ENCODE measurements at places on chromosomes 11 and 22.

GRCh38 chr11:13772223-13773046, 104.0 kb downstream of the FAR1 start:
- DNase-seq, result no peak

- no peak for DNase-seq
These were observed 612 bp upstream of the BIRC2 start for GRCh38 chr11:102346456-102346747.

DNA sequence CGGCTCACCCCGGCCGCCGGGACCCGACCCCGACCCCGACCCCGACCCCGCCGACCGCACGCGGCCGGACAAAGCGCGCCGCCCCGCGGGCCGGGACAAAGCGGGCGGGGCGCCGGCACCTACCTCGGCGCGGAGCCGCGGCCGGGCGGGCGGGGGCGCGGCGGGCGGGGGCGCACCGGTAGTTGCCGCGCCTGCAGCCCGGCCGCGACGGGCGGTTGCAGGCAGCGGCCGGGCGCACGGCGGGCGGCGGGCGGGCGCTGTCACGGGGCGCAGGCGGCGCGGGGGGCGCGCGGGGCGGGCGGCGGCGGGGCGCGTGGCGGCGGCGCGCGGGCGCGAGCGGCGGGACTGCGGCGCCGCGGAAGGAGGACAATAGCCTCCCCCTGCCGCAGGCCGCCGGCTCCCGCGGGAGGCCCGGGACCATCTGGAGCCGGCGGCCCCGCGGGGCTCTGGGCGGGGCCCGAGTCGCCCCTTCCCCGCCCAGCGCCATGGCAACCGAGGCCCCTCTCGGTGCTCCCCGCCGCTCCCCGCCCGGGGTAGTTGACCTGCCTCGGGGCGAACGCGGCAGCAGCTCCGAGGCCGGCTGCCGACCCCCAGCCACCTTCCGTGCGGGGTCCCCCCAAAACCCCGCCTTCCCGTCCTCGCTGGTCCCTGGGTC, 851 bp downstream of the SPTBN2 start:
- DNase-seq, result no peak

DNA sequence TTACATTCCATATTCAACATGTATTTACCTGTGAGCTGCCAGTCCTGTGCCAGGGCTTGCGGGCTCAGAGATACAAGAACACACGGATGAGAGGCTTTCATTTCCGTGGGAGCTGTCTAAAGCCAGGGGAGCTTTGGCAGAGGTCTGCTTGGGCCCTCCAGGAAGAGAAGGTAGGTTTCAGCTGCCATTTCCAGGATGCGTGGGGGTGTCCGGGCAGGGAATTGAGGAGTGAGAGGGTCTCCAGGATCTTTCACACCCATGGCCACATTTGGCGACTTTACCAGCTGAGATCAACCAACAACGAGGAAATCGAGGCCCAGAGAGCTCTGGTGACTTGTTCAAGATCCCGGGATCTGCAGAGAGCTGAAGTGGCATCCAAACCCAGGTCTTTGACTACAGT, 119.6 kb downstream of the BUD13 start:
- DNase-seq, result no peak

GRCh38 chr11:27209562-27210005, 153.4 kb downstream of the CCDC34 start:
- no peak for DNase-seq

DNA sequence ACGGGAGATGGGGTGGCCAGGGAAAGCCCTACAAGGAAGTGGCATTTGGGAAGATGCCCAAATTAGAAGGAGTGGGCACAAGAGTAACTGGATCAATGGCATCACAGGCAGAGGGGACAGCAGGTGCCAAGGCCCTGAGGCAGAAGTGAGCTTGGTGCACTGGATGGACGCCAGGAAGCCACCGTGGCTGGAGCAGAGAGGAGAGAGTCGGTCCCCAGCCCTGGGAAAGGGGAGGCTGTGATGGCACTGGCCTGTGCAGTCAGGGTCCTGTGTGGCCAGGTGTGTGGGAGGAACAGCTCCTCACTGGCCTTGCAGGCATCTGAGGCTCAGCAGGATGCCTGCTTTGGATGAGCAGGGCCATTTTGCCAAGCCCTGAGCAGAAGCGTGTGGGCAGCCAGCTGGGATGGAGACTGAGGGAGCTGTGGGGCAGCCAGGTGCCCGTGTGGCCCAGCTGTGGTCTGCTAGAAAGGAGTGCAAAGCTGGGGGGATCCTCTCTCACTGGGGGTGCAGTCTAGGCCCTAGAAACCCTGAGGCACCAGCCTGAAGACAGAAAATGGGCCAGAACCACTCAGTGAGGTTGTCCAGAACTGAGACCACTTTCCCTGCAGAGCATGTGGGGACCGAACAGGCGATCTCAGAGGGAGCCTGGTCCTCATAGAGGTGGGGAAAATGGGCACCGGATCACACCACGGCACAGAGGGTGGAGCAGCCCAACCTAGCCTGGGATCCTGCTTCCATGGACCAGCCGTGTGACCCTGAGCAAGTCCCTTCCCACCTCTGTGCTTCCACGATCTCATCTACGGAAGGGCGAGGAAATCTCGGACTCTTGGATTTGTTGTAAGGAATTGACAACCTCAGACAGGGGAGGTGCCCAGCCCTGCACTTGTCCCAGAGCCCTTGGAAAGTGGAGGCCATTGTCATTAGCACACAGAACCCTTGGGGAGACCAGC, 78.6 kb upstream of the RTL6 start:
- no peak for DNase-seq

GRCh38 chr11:33660962-33661361, 39.7 kb downstream of the C11orf91 start:
- DNase-seq, result no peak

GRCh38 chr11:126483621-126484195, 128.2 kb downstream of the ST3GAL4 start:
- DNase-seq, result no peak

DNA sequence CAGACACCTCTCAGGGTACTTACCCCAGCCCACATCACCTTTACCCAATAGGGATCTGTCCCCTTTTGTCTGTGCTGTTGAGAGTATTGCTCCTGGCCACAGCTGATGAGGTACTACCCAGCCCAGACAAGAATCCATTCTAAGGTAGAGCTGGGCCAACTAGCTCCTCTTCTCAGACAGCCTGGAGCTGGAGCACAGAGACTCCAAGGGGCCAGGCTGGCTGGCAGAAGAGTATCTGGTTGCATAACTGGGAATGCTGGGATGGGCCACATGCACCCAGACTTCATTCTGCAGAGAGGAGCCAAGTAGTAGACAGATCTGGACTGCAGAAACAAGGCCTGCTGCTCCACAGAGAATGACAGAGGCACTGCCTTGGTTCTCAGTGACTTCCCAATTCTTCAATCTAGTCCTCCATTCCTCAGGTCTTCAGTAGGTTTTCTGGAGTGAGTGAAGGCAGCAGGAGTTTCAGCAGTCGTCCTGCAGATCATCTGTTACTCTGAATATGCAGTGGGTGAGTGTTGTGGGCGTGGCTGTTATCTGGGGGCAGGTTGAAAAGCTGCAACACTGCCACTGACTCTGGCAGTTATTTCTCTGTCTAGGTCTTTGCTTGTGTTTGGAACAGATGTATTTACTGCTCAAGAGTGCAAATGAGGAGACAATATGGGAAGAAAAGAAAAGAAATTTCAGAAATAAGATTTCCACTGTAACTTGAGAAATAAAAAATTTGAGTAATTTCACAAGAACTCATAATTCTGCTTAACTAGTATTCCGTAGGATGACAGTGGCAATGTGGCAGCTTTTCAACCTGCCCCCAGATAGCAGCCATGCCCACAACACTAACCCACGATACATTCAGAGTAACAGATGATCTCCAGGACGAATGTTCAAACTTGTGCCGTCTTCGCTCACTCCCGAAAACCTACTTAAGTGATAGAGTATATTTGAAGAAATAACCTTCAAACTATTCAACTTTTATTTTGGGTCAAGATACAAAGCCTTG, 34.9 kb downstream of the MAPK1 start:
- DNase-seq, result no peak

GRCh38 chr22:37676736-37677492, 1.5 kb downstream of the LGALS1 start:
- DNase-seq, result peak; percentile 90

GRCh38 chr11:119936426-119936825, 201.5 kb downstream of the TRIM29 start:
- DNase-seq, result no peak

GRCh38 chr11:91258876-91259275, 965.7 kb upstream of the FAT3 start:
- no peak for DNase-seq

- DNase-seq, result peak; percentile 41
These were observed 15.3 kb upstream of the IL17REL start for GRCh38 chr22:50027639-50028537.

GRCh38 chr22:45738206-45738605, 66.6 kb downstream of the ATXN10 start:
- DNase-seq, result no peak

Data from activated T-cell treated with anti-CD3 and anti-CD28 coated beads for 24 hours (primary cell).